ENCODE measurements at places on chromosomes 1 and 21.

DNA sequence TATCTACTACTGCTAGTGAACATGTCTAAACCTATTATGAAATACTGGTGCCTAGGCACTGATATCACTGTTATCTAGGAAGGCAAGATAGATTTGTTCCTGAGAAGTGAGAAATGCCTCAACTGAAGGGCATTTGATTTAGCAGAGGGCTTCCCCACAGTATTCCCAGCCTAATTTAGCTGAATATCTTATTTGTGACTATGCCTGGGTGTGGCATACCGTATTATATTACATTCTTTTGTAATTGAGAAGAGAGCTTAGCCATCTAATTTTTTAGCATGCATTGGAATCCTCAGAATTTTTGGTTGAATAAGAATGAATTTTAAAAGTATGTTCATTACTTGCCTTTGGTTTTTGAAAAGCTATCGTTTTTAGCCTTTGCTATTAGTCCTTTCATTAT is 99.1 kb downstream of the ZP4 start:
- DNase-seq = no peak

DNA sequence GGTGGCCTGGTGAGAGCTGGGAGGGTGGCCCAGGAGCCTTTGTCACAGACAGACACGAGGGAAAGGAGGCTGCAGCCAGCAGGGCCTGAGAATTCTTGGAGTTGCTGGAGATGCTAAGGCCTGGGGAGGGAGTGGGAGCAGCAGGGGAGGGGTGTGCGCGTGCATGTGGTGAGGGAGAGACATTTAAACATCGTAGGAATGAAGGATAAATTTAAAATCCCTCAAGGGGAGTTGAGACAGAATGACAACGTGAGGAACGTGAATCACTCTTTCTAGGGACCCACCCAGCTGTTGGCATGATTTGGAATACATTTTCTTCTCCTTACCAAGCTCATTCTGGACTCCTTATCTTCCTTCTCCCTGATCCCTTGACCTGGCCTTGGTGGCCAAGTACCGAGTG is 73.3 kb upstream of the CACNA1E start:
- no peak for DNase-seq

DNA sequence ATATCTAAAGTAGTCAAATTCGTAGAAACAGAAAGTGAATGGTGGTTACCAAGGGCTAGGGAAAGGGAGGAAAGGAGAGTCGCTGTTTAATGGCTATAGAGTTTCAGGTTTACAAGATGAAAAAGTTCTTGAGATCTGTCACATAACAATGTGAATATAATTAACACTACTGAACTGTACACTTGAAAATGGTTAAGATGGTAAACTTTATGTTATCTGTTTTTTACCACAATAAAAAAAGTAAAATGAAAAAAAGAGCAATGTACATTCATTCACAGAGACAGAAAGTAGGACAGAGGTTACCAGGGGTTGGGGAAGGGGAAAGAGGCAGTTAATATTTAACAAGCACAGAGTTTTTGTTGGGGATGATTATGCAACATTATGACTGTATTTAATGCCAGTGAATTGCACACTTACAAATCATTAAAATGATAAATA is 53.3 kb upstream of the SEC16B start:
- DNase-seq = no peak

GRCh38 chr1:5647234-5647633 is 345.0 kb downstream of the NPHP4 start:
- DNase-seq = no peak

DNA sequence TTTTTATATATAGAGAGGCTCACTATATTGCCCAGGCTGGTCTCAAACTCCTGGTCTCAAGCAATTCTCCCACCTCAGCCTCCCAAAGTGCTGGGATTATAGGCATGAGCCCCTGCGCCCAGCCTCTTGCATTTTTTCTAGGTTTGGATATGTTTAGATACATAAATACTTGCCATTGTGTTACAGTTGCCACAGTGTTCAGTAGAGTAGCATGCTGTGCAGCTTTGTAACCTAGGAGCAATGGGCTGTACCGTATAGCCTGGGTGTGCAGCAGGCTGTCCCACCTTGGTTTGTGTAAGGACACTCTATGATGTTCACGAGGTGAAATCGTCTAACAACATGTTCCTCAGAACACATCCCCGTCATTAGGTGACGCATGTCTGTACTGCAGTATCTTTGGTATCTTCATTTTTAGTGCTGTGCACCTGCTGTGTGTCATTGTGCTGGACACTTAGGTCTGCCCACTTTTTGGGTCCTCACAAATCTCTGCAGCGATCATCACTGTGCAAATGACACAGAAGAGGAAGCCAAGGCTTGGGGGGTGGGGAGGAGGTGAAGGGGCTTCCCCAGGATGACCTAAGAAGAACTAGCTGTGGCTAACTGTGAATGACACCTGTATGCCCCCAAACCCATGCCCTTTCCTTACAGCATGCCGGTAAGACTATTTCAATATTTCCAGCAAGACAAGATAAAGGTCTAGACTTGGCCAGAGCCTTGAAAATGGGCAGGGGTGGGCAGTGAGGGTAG is 44.5 kb downstream of the SDC3 start:
- no peak for DNase-seq

GRCh38 chr1:6889875-6890480 is 104.7 kb downstream of the CAMTA1 start:
- peak; percentile 59 for DNase-seq

DNA sequence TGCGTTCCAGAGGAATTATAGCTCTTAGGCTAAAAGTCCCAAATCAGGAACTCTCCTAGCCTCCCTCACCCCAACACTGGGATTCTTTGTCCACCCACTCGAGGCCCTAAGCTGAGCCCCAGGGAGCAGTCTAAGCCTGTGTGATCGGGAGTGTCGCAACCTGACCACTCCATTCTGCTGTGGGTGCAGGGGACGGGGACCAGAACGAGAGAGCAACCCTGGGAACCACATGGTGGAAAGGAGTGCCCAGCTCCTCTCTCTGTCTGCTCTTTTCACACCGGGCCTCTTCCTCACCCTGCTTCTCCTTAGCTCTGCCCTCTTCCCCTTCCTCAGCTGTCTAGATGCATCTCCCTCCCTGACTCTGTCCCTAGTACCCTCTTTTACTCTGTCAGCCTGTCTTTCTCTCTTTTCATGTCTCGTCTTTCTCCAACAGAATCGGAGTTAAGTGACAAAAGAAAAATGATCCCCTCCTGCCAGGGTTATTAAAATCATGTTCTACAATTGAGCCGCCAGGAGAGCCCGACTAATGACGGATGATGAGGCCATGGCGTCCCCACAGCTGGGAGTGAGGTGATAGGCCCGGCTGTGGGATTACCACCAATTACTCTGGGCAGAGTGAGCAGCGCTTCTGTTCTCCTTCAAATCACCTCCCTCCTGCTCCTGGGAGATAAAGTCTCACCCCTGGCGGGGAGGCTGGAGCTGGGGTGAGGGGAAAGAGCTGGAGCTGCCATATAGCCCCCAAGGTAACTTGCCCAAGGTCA is 34.5 kb upstream of the CSF3R start:
- no peak for DNase-seq

- DNase-seq = no peak
Measured at GRCh38 chr1:160865337-160865736, 2.6 kb upstream of the CD244 start.

DNA sequence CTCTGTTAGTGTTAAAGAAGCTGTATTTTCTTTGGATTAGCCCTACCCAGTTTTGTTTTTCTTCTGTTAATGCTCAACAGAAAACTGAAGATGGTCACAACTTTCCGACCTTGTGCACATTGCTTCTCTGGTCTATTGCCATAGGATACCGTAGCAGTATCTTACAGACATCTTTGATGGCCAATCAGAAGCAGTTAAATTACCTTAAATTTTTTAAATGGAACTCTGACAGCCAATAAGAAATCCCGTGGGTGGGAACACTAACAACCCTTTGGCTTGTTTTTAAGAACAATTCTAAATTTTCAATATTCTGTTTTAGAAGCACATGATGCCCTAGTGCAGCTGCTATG is 17.2 kb downstream of the NFYC start:
- no peak for DNase-seq

- DNase-seq = no peak
Measured at GRCh38 chr1:154145986-154146385, 8.9 kb downstream of the NUP210L start.

DNA sequence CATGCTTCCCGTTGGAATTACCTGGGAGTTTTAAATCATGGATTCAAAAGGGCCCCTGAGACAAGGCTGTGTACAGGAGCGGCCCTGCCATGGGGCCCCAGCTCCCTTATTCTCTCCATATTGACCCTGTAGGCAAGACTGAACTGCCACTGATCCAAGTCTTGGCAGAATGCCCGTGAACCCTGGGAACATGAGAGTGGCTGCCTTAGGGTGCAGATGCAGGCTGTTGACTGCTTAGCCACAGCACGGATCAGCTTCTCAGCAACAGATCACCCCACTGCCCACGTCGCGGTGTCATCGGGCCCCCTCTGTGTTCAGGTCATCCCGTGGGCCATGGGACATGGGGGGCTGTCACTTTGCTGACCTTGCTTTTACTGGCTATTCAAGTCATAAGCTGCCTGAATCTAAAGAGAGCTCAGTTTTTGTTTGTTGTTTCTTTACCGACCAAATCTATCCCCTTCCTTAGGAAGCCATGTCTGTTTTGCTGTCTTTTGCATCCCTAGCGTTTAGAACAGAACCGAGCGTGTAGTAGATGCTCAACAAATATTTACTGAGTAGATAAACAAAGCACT is 83.4 kb downstream of the MATN1 start:
- DNase-seq = no peak

GRCh38 chr21:33296156-33296555 is 28.6 kb upstream of the IFNAR1 start:
- no peak for DNase-seq

DNA sequence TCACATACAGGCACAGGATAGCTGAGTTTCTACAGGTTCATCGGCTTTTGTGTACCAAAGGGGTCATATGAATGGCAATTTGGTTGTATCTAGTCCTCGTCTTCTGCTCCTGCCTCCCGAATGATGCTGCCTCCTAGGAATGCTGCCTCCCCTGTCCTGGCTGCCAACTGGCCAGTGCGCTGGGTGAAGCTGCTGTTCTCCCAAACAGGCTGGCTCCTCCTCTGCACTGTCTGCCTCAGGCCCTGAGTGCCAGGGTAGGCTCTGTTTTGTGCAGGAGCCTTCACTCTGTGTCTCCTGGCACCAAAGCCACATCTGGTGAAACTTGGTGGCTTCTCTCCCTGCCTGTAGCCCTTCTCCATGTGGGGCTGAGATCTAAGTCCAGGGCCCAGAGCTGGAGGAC is 60.3 kb downstream of the RHOU start:
- DNase-seq = no peak

- no peak for DNase-seq
Measured at GRCh38 chr1:29650041-29650400, 413.7 kb downstream of the PTPRU start.

DNA sequence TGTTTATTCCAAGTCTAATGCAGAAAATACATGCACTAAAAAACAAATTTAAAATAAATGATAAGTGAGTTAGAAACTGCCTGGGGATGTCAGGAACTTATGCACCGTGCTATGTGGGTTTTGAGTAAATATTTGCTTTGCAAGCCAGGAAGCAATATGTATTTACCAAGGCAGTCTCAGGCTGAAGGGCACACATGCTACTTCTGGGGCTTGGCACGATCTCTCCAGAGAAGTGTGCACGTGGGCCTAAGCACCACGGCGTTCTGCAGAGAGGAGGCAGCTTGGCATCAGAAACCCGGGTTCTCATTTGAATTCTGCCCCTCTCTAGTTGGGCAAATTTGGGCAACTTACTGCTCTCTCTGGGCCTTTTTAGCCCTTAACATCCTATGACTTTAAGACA is 72.6 kb upstream of the ROR1 start:
- no peak for DNase-seq

- no peak for DNase-seq
Measured at GRCh38 chr1:218383681-218384080, 38.5 kb downstream of the TGFB2 start.

DNA sequence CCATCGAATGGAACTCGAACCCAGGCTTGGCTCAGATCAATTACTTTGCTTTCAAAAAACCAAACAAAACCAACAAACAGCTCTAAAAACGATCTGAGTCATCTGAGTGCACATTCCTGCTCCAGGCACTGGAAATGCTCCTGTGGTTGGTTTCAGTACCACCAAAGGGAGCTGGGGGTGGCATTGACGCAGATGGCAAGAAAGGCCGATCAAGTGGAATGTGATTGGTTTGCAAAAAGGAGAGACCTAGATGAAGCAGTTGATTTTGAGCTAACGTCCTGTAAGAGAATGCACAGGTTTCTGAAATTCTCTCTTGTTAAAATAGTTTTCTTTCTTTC is 39.5 kb downstream of the PIK3CD start:
- DNase-seq = no peak

- DNase-seq = no peak
Measured at GRCh38 chr21:32329776-32330175, 31.1 kb downstream of the MRAP start.

DNA sequence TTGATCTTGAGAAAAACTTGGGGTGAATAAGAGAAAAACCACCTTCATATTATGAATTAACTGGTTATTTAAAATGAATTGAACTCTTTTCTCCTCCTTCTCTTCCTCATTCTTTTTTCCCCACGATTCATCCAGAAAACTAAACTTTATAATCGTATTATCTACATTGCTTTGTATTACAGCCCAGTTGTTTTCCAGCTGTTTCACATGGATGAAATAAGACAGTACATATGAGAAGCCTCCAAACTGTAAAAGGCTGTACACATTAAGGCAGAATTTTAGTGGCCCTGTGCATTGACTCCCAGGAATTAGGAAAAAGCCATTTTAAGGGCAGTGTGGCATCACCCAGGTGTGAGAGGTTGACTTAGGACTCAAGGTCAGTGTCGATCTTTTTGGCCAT is 80.3 kb upstream of the PGBD5 start:
- no peak for DNase-seq

DNA sequence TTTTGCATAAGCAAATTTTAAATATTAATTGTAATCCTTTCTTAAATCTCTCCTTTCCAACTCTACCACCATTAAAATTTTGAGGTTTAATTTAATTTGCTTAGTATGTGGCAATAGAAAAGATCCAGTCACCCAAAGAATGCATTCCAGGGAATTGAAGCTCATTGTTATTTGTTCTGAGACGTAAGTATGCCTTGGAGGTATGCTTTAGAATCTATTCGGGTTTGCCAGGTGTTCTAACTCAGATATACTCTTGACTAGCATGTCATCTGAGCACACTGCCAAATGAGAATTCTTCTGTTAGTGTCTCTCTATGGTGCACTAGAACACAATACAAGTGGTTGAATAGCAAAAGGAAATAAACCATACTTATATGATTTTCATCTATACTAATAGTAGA is 813.6 kb upstream of the ADGRL2 start:
- DNase-seq = no peak
